ENCODE measurements at places on chromosomes 7 and 10.

GRCh38 chr7:70143075-70144044 is 545.1 kb downstream of the AUTS2 start:
- no peak for DNase-seq

DNA sequence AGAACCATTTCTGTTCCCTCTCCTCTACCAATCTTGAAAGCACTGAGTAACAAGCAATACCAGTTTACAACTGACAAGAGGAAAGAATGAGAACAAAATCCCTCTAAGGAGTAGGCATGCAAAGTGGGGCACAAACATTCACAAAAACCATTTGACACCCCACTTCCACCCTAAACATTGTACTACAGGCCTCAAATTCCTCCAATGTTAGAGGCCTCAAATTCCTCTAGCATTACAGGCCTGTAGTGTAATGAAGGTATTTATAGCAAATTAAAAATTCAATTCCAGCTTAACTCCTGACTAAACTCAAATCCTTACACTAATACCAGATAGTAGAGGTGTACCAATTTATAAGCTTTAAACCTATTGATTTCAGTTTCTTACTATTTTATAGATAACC is 85.4 kb downstream of the SIRT1 start:
- DNase-seq = no peak

GRCh38 chr10:4316161-4316810 is 509.7 kb upstream of the AKR1E2 start:
- DNase-seq = peak; percentile 75

GRCh38 chr7:79520543-79520942 is 67.1 kb upstream of the MAGI2 start:
- no peak for DNase-seq

DNA sequence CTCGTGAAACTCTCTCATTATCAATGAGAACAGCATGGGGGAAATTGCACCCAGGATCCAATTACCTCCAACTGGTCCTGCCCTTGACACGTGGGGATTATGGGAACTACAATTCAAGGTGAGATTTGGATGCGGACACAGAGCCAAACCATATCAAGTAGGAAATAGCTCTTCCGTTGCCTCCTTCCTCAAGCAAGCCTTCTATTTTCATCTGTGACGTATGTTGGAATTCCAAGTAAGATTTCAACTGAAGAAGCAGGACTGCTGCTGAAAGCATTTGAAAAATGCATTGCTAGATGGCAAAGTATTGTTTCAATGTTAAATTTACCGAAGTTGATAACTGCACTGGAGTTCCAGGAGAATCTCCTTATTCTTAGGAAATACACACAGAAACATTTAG is 178.1 kb upstream of the GALNT17 start:
- DNase-seq = no peak

- no peak for DNase-seq
These were observed 133.5 kb downstream of the DOCK4 start for GRCh38 chr7:112072541-112073245.

DNA sequence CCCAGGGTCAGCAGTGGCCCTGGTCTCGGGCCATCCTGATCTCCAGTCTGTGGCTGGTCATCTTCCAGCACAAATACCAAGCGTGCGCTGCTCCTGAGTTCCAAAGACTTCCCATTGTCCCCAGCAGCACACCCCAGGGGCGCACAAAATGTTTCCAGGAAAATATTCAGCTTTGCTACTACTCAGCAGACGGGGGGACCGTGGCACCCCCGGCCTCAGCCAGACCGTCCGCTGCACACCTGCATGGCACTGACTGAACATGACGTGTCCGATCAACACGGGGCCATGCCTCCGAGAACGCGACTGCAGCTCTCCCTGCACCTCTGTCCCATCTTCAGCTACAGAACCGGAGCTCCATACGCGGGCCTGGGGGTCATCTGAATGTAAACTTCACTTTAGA is 9.6 kb upstream of the INSIG1 start:
- DNase-seq = no peak

DNA sequence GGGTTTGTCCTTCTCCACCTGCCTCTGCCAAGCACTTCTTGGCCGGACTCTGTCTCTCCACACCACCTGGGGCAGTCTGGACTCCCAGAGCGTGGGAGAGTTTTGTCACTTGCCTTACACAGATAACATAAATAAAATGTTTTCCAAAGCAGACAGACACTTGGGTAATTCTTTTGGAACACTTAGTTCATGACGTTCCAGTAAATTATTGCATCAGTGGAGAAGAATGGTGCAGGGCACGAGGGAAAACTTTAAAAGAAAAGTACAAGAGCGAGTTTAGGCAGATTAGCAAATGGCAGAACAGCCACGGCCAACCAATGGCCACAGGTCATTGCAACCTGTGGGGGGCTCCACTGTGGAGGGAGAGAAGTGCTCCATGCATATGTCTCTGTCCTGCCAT is 170.6 kb upstream of the GRB10 start:
- DNase-seq = no peak

- DNase-seq = no peak
These were observed 352.0 kb downstream of the PCLO start for GRCh38 chr7:82810558-82811259.

DNA sequence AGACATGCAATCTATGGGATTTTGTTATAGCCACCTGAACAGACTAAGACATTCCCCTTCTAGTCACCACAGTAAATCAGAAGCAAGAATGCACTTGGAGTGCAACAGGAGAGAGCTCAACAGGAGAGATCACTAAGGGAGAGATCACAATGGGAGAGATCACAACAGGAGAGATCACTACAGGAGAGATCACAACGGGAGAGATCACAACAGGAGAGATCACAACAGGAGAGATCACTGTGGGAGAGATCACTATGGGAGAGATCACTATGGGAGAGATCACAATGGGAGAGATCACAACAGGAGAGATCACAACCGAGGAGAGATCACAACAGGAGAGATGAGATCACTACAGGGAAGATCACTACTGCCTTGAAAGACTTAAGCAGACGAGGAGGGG is 238.5 kb upstream of the PITRM1 start:
- no peak for DNase-seq

- no peak for DNase-seq
These were observed 169.3 kb upstream of the AGK start for GRCh38 chr7:141381794-141382427.

DNA sequence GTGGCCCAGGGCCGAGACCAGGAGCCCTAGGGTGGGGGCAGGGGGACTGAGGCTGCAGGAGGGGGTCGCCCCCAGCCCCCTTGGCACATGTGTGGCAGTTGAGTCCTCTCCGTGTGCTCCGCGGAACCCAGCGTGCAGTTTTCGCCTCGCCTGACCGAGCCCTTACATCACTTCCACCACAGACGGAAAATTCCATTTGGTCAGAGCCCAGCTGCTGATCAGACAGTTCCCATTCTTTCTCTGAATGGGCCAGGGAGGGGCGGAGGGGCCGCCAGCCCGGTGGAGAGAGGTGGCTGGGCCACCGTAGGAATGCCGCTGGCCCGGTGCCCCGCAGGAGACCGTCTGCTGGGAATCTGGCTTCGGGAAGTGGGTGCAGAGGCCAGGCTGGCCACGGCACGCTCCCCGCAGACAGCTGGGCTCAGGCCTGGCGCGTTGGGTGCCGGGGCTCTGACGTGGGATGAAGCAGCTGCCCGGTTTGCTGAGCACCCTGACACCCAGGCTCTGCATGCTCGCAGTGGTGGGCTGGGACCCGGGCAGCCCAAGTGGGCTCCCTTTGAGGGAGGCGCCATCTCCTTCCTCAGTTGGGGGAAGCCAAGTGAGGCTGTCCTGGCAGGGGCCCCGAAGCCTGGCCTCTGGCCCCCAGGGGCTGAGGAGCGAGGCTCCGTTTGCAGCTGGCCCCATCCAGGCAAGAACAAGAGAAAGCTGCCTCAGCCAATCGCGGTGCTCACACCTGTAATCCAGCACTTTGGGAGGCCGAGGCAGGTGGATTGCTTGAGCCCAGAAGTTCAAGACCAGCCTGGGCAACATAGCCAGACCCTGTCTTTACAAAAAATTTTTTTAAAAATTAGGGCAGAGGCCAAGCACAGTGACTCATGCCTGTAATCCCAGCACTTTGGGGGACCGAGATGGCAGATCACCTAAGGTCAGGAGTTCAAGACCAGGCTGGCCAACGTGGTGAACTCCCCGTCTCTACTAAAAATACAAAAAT is 9.9 kb downstream of the TTYH3 start:
- DNase-seq = peak; percentile 92

DNA sequence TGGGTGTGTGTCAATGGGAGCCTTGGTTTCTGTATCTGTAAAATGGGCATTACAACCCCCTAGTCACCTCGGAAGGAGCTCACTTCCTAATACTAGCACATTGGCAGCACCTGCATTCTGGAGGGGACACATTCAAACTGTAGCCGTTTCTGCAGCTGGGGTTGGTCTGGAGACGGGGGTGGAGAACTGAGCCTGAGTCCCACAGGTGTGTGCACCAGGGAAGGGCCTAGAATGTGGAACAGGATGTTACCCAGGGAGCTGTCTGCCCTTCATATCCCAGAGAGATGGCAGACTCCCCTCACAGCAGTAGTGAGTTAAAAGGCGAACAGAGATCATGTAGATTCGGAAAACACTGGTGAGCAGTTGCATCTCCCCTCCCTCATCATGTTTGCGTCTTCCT is 272.8 kb upstream of the ZNF32 start:
- DNase-seq = no peak

DNA sequence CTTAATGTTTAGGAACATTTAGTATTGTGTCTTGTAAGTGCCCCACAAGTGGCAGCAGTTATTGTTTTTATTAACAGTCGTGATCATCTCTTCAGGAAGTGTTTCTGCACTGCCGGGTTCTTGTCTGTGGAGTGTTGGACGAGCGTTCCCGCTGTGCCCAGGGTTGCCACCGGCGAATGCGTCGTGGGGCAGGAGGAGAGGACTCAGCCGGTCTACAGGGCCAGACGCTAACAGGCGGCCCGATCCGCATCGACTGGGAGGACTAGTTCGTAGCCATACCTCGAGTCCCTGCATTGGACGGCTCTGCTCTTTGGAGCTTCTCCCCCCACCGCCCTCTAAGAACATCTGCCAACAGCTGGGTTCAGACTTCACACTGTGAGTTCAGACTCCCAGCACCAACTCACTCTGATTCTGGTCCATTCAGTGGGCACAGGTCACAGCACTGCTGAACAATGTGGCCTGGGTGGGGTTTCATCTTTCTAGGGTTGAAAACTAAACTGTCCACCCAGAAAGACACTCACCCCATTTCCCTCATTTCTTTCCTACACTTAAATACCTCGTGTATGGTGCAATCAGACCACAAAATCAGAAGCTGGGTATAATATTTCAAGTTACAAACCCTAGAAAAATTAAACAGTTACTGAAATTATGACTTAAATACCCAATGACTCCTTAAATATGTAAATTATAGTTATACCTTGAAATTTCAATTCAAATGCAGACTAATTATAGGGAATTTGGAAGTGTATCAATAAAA is 22.2 kb downstream of the PLA2G12B start:
- DNase-seq = no peak

GRCh38 chr7:134630893-134631292 is 15.8 kb upstream of the BPGM start:
- no peak for DNase-seq

- DNase-seq = no peak
These were observed 349.8 kb downstream of the PTPRN2 start for GRCh38 chr7:158237672-158238335.

- DNase-seq = no peak
These were observed 105.4 kb upstream of the ZMIZ1 start for GRCh38 chr10:78963074-78964034.

GRCh38 chr10:56880606-56881005 is 519.5 kb upstream of the ZWINT start:
- no peak for DNase-seq

DNA sequence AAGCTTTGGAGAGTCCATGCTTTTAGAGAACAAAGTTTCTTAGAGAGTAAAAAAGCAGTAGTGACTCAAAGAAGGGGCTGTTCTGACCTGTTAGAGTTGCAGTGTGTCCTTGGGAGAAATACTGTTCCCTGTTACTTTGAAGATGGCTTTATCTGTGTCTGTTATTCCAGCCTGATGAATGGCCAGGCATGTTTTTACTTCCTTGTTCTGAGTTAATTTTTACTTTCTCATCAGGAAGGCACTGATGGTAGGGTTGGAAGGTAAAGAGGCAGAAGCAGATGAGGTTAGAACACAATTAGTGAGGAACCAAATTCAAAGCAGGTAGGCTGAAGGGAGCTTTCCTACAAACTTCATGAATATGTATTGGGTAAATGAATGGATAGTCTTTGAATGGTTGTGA is 138.5 kb upstream of the PRKCQ start:
- DNase-seq = no peak

DNA sequence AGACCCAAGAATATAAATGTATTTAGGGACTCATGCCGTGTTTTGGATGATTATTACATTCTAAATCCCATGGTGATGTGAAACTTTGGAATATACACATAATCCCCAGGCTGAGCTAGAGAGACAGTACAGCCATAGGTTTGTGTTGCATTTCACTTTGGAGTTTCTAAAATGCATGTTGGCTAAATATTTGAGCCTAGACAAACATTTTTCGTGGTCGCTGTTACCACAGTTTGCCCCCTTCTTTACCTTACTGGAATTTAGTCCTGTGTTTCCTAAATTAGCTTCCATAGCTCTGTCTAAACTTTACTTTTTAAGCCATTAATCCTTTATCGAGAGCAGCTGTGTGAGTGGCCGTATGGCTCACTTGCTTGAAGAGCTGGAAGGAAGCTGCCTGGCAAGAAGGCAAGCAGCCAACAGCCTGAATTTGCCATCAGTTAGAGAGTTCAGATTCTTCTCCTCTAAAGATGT is 192.0 kb downstream of the BICC1 start:
- no peak for DNase-seq

DNA sequence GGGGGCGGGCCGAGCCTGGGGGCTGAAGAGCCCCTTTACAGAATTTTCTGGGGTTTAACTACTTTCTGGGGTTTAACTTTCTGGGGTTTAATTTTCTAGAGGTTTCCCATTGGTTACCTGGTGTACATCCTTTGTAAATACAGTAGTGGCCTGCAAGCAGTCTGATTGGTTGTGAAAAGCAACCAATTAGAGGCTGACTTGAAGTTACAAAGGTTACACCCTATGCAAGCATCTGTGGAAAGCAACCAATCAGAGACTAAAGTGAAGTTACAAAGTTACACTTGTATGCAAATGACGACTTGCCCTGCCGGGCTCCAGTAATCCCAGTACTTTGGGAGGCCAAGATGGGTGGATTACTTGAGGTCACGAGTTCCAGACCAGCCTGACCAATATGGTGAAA is 27.4 kb downstream of the GTF2I start:
- DNase-seq = no peak

DNA sequence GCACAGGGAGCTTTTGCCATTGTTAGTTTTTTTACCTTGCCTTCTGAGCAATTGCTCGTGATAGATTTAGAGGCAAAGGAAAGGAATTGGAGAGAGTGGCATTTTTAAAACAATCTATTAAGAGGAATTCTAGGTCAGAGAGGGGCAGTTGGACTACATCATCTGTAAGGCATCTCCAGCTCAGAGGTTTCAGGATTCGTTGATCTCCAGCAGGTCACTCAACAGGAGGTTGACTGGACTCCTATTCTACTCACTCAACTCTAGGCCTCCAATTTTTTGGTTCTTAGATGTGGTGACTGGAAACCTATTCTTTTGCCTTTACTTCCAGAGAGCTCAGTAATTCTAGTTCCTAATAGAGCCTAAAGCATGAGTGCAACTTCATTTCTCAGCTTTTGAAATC is 42.8 kb downstream of the TBXAS1 start:
- DNase-seq = no peak

Data from cardiac septum (tissue), 1 donor.